Left ventricle myocardium inferior (tissue), 1 donor: ENCODE measurements at places on chromosomes 2 and 18.
A peak's percentile ranks its signal among the peaks of the same experiment; 100 is the strongest.

GRCh38 chr2:201260302-201260800, at the start of gene CASP8:
CASP8 (plus strand) TSS chr2:201260536; CDS start chr2:201266487, 5,951 bp downstream.
- peak within 1 kb of the TSS; percentile 73 for H3K4me3 ChIP-seq
- H3K27me3 ChIP-seq = no peaks in the 10 kb centered on the region
- H3K27ac ChIP-seq = peak within 1 kb of the TSS; percentile 88
- H3K36me3 ChIP-seq = no peaks in the 10 kb centered on the region

GRCh38 chr18:62346333-62347088, 21.4 kb downstream of the TNFRSF11A start:
- no peaks in the 10 kb centered on the region for H3K36me3 ChIP-seq
- H3K4me3 ChIP-seq = no peak overlapping the region
- no peak for DNase-seq
- H3K27ac ChIP-seq = no peak overlapping the region
- no peaks in the 10 kb centered on the region for H3K4me1 ChIP-seq
- H3K27me3 ChIP-seq = peaks cover 15% of the 10 kb centered on the region

- no peaks in the 10 kb centered on the region for H3K4me1 ChIP-seq
- H3K27ac ChIP-seq = no peak overlapping the region
- H3K4me3 ChIP-seq = no peak overlapping the region
- no peaks in the 10 kb centered on the region for H3K27me3 ChIP-seq
- DNase-seq = no peak
- H3K36me3 ChIP-seq = no peaks in the 10 kb centered on the region
Measured at GRCh38 chr18:38552732-38553321, 987.2 kb upstream of the CELF4 start.

GRCh38 chr2:167424803-167425755, 536.8 kb downstream of the XIRP2 start:
- H3K27me3 ChIP-seq = no peaks in the 10 kb centered on the region
- no peak overlapping the region for H3K27ac ChIP-seq
- H3K4me3 ChIP-seq = no peak overlapping the region

- DNase-seq = no peak
- H3K27ac ChIP-seq = no peak overlapping the region
- H3K36me3 ChIP-seq = no peaks in the 10 kb centered on the region
- no peak overlapping the region for H3K4me3 ChIP-seq
Measured at GRCh38 chr2:139083121-139083520, 302.9 kb upstream of the NXPH2 start.

- H3K4me1 ChIP-seq = no peaks in the 10 kb centered on the region
- no peaks in the 10 kb centered on the region for H3K36me3 ChIP-seq
- no peak overlapping the region for H3K27ac ChIP-seq
Measured at GRCh38 chr2:17995593-17995992, 117.1 kb downstream of the KCNS3 start.

DNA sequence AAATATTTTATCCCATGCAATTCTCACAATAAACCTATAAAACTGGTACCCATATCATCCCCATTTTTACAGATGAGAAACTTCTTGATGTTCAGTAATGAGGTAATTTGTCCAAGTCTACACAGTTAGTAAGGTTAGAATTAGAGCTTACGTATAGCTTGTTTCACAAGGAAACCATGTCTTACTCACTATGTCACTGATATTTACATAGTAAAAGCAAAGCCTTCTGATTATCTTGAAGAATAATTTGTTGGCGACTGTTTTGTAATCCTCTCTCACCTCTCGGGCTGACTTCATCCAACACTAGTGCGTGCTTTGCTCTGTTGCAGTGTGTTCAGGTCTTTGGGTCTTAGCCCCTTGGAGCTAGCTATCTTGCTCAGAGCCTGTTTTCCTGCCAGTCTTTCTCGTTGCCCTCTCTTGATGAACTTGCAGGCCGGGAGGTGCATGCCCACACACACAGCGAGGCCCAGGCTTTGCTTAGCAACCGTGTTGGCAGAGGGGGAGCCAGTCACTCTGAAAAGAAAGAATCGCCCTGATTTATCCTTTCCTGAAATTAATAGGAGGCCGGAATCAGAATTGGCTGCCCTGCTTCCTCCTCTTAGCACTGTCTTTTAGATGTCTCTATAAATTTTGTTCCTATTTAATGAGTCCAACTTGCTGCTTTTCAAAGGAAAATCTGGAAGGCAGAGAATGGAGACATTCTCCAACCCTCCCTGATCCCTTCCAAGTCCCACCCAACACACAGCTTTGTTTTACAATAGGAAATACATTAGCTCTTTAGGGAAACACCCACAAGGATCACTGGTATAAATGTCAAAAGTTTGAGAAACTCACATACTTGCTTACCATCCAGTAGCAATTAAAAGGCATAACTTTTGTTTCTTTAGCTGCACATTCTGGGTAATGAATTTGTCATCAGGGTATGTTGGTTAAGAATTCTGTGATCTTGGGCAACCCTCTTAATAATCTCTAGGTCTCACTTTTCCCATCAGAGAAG, 97.6 kb upstream of the SEC11C start:
- H3K4me1 ChIP-seq = peaks cover 23% of the 10 kb centered on the region
- no peak for DNase-seq
- H3K27me3 ChIP-seq = no peaks in the 10 kb centered on the region
- no peaks in the 10 kb centered on the region for H3K36me3 ChIP-seq
- H3K4me3 ChIP-seq = no peak overlapping the region

DNA sequence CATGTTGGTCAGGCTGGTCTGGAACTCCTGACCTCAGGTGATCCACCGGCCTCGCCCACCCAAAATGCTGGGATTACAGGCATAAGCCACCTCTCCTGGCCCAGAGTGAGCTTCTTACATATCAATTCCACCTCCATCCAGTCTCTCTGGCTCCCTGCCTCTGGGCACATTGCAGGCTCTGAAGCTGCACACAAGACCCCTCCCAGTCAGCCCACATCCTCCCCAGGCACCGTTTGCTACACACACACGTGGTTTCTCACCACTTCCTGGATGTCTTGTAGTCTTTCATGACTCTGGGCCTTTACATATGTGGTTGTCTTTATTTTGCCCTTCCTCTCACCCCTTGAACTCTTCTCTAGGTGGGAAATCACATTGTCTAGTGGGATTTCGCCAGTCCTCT, 64.0 kb upstream of the CABLES1 start:
- no peak overlapping the region for H3K4me3 ChIP-seq
- peak; percentile 22 for DNase-seq
- H3K27me3 ChIP-seq = peaks cover 3% of the 10 kb centered on the region

DNA sequence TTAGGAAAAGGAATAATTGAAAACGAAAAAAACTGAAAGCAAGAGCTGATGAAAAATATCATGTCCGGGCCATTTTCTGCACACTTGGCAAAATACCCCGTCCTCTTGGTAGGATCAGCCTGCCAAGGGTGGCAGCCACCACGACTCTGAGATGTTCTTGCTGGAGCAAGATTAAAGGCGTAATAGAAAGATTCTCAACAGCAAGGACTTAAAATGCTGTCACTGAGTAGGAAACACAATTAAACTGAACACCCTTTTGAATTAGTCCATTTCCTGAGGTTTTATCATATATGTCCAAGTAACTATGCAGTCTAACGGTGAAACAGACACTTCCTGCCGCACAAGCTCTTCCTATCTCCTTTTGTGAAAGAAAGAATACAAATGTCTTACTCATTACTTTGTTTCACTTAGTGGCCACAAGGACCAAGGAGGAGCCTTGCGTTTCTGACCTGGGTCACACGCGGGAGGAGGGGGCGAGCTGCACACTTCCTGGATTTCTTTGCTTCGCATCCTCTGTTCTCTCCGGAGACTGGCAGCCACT, 222.7 kb downstream of the PIEZO2 start:
- DNase-seq = no peak
- no peaks in the 10 kb centered on the region for H3K4me1 ChIP-seq
- H3K27me3 ChIP-seq = no peaks in the 10 kb centered on the region
- no peaks in the 10 kb centered on the region for H3K36me3 ChIP-seq

- no peaks in the 10 kb centered on the region for H3K27me3 ChIP-seq
- DNase-seq = no peak
- H3K4me3 ChIP-seq = no peak overlapping the region
- H3K27ac ChIP-seq = no peak overlapping the region
- peaks cover 35% of the 10 kb centered on the region for H3K4me1 ChIP-seq
Measured at GRCh38 chr2:136012315-136012714, 26.9 kb upstream of the DARS1 start.

DNA sequence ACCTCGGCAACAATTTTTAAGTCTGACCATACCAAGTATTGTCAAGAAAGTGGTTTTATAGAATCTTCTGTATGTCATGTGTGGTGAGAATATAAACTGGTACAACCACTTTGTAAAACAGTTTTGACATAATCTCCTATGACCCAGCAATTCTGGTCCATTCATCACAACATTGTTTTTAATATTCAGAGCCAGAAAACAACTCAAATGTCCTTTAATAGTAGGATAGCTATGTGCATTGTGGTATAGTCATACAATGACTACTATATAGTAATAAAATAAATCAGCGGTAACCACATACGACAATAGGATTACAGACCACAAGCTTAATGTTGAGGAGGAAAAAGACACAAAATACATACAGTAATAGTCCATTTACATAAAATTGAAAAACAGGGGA, 175.2 kb upstream of the SPATS2L start:
- no peaks in the 10 kb centered on the region for H3K36me3 ChIP-seq
- H3K4me1 ChIP-seq = no peaks in the 10 kb centered on the region
- no peak for DNase-seq

GRCh38 chr2:231429901-231430300, 34.4 kb downstream of the NCL start:
- no peaks in the 10 kb centered on the region for H3K36me3 ChIP-seq
- no peaks in the 10 kb centered on the region for H3K4me1 ChIP-seq
- DNase-seq = no peak
- no peaks in the 10 kb centered on the region for H3K27me3 ChIP-seq

DNA sequence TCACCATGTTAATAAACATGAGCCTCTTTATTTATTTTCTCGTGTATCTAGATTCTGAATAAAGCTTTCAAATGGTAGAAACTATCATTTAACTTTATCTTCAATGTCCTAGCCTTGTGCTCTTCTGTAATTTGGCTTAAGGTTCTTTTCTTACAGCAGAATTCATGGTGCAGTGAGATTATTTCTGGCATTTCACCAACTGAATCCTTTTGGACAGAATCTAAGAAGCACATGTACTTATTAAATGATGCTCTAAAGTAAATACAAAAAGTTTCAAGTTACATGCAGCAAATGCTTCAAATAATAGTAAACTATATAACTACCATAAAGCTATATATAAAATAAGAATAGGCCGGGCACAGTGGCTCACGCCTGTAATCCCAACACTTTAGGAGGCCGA, 65.9 kb downstream of the AP1S3 start:
- no peak overlapping the region for H3K27ac ChIP-seq
- H3K27me3 ChIP-seq = no peaks in the 10 kb centered on the region
- H3K4me3 ChIP-seq = no peak overlapping the region
- no peak for DNase-seq
- no peaks in the 10 kb centered on the region for H3K4me1 ChIP-seq

- H3K4me1 ChIP-seq = peaks cover 26% of the 10 kb centered on the region
- H3K36me3 ChIP-seq = peaks cover 2% of the 10 kb centered on the region
- no peak for DNase-seq
- H3K4me3 ChIP-seq = no peak overlapping the region
Measured at GRCh38 chr2:43233218-43234212, 7.1 kb upstream of the ZFP36L2 start.

GRCh38 chr2:62586981-62587380, 81.0 kb upstream of the TMEM17 start:
- H3K4me3 ChIP-seq = no peak overlapping the region
- H3K27ac ChIP-seq = no peak overlapping the region
- H3K4me1 ChIP-seq = no peaks in the 10 kb centered on the region
- DNase-seq = no peak
- H3K36me3 ChIP-seq = no peaks in the 10 kb centered on the region

DNA sequence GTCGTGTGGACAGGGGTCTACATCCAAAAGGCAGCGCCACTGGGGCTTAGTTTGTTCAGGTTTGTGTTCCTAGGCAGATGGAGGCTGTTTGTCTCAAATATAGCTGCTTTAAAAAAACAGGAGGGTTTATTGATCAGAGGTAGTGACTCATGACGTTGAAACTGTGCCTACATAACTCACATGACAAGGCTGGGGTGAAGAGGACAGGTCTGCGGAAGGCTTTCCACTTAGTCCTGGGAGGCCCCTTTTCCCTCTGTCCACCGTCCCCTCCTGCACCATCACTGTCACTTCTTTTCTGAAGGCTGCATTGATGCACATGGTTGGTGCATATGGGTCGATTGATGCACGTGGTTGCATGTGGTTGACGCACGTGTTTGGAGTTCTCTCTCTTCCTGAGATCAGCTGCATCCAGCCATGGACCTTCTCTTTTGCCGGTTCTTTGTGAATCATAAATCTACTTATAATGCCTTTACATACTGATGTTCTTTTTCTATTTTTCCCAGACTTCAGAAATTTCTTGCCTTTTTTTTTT, 10.9 kb downstream of the SH3RF3 start:
- H3K4me3 ChIP-seq = no peak overlapping the region
- DNase-seq = no peak
- no peaks in the 10 kb centered on the region for H3K27me3 ChIP-seq

GRCh38 chr2:129656081-129656598, 323.3 kb upstream of the RAB6C start:
- no peak for DNase-seq
- no peaks in the 10 kb centered on the region for H3K4me1 ChIP-seq
- H3K27ac ChIP-seq = no peak overlapping the region

DNA sequence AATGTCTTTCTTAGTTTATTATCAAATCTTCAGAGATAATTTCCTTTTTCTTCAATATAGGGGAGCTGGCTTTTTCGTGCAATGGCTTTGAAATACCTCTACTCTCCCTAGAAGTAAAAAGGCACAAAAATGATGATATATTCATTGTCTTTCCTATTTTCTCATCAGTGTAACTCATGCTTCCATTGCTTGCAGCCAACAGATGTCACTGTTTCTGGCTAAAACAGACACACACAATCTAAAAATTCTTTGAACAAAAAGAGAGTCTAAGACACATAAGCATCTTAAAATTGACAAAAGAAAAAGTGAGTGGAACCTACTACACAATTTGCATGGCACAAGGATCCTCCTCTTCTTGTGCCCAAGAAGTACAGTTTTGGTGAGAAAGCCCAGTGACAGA, 448.7 kb upstream of the VRK2 start:
- no peaks in the 10 kb centered on the region for H3K36me3 ChIP-seq
- no peak overlapping the region for H3K4me3 ChIP-seq
- H3K4me1 ChIP-seq = no peaks in the 10 kb centered on the region
- H3K27me3 ChIP-seq = no peaks in the 10 kb centered on the region
